ENCODE measurements at places on chromosomes 13 and 19.

- no peak for DNase-seq
These were observed 3.1 kb upstream of the PTPRH start for GRCh38 chr19:55212447-55212846.

GRCh38 chr19:35166100-35167063 lies 11.8 kb downstream of the FXYD5 start:
- DNase-seq, result no peak

GRCh38 chr13:109346060-109346459 lies 440.3 kb downstream of the IRS2 start:
- no peak for DNase-seq

DNA sequence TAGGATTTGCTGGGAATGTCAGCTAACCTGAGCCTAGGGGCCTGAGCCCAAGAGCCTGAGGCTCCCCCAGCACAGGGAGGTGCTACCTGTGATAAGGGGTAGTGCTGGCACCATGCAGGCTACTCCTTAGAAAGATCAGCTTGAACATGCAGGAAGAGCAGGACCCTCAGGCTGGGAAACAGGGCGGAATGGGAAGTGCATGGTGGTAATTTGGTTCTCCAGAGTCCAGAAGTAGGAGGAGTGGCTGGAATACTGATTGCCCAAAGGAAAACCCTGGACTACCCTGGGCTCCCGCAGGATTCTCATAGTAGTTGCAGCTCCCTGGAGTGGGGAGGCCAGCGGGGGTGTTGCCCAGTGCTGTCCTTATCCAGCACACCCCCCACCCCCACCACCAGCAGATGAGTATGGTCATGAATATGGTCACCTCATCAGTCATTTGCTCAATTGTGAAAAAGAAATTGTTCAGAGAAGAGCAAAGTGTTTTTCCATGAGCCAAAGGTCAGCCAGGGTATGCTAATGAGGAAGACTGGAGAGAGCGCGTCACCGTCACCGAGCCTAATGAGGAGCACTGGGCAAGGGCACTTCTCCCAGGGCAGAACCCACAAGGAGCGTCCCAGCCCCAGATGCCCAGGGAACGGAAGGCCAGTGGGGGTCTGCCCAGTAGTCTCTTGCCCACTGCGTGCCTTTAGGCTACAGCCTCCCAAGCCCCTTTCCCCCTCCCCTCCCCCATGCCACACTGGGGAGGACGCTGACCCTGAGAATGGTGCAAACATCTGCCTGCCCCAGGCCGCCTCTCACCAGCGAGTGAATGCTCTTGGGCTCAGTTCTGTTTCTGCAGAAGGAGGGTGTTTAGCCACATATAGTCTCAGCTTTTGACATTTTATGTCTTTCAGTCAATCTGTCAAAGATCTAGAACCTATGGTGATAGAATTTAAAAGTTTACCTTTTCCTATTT lies 5.3 kb downstream of the SLC25A15 start:
- DNase-seq, result no peak

- no peak for DNase-seq
These were observed 771.4 kb downstream of the DIAPH3 start for GRCh38 chr13:59392328-59392727.

GRCh38 chr13:44116562-44117332 lies 237.0 kb downstream of the LACC1 start:
- DNase-seq, result no peak

GRCh38 chr13:45446181-45446580 lies 18.6 kb upstream of the COG3 start:
- no peak for DNase-seq

GRCh38 chr13:112324116-112324515 lies 52.0 kb upstream of the SPACA7 start:
- no peak for DNase-seq

DNA sequence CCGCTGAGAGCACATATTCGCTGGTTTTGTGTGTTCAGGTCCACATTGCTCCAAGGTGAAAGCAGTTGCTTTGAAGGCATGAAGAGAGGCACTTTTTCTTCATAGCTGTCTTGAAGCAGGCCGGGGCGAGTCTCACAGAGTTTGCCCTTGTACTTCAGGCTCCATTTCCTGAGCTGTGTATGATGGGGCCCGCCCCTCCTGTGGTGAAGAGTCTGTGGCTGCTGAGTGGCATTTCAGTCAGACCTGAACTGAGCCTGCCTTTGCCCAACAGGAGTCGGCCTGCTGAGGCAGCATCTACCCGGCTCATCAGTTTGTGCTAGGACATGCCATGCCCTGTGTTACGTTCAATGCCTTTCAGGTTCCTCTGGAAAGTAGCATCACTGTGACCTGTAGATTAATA lies 44.4 kb upstream of the C1QTNF9 start:
- no peak for DNase-seq

DNA sequence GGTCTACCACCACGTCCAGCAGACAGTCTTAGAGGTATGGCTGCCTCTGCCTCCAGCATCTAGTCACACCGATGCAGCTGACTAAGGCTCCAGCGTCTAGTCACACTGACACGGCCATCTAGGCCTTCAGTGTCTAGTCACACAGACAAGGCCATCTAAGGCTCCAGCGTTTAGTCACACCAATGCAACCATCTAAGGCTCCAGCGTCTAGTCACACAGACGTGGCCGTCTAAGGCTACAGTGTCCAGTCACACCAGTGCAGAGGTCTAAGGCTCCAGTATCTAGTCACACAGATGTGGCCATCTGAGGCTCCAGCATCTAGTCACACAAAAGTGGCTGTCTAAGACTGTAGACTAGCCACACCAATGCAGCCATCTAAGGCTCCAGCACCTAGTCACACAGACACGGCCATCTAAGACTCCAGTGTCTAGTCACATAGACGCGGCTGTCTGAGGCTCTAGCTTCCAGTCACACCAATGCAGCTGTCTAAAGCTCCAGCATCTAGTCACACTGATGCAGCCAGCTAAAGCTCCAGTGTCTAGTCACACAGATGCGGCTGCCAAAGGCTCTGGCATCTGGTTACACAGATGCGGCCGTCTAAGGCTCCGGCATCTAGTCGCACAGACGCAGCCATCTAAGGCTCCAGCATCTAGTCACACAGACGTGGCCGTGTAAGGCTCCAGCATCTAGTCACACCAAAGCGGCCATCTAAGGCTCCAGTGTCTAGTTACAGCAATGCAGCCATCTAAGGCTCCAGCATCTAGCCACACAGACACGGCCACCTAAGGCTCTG lies 55.1 kb downstream of the KLF2 start:
- DNase-seq, result no peak

- DNase-seq, result no peak
These were observed 53.7 kb downstream of the PEPD start for GRCh38 chr19:33467851-33468250.
